Stimulated activated CD4-positive, alpha-beta T cell treated with anti-CD3 and anti-CD28 coated beads, Interleukin-1b, Interleukin-23, amount 100 ng/mL, for 24 hours (primary cell): ENCODE measurements at places on chromosomes 2 and 18.

GRCh38 chr18:29076645-29077044 lies 899.7 kb upstream of the CDH2 start:
- DNase-seq = no peak

DNA sequence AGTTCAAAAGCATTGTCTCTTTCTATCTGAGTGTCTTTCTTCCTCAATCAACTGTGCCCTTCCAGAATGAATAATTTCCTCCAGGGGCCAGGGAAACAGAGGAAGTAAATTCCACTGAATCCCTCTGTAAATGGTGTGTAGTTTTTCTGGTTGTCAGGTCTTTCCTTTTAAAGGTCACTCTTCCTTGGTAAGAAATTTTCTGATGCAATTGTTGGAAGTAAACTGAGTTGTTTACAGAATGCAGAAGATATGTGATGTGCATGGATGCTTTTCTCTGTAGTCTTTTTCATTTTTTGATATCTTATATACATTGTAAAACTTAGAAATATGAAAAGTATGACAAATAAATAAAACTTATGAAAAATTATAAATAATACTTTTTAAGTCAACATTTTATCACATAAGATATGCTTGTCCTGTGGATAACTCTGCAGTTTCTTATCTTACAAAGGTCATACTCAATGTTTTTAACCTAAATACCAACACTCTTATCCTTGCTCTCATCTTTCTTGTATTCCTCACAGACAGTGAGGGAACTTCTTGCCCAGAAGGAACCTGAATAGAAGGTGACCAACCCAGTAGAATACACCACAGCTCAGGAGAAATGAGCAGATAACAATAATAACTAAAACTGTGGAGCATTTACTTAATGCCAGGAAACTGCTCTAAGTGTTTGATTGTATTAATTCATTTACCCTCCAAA lies 234.5 kb downstream of the METTL4 start:
- no peak for DNase-seq

DNA sequence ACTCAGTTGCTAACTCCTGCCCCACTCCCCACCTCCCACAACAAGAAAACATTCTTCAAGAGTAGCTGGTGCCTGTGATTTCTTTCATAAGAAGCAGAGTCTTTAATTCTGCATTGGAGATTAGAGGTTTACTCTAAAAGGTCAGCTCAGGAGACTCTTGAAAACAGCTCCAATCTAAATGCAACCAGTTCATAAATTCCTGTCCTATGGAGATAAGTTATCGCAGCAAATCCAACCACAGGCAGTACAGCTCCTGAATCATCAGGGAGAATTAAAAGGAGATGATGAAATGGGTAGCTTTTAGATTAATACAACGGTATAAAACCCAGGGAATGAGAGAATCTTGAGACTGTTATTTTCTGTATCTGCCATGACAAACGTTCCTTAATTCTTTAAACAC lies 130.7 kb downstream of the SOCS6 start:
- no peak for DNase-seq

DNA sequence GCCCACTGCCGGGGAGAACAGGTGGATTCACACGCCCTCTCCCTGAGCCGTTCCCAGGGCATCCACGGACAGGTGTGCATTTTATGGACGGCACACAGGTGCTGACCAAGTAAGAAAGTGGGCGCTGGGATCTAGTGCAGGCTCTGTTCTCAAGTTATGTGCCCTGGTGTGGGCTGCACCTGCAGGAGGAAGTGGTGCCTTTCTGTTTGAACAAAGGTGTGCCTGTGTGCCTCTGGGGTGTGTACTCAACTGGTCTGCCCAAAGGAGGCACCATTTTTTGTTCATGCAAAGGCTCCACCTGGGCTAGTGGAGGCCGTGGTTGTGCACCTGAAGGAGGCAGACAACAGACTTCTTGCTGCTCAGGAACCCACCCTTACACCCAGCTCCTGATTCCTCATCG lies 88.2 kb upstream of the HK2 start:
- no peak for DNase-seq

DNA sequence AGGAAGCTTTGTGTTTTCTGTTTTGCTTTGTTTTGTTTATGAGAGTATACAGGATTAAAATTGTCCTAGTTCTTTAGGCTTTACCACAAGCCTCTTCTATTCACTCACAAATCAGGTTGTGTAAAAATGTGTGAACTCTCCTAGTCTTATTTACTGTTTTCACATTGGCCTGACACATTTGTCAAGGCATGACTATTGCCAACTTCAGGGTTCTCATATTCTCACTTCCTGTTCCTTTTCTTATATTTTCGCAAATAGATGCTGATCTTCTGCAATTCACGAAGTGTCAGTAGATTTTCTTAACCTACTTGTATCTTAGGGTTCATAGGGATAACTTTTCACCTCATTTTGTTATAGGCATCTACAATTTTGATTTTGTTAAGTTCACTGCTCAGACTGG lies 67.1 kb downstream of the CCDC102B start:
- no peak for DNase-seq

GRCh38 chr2:20129331-20130159 lies 78.1 kb upstream of the LAPTM4A start:
- no peak for DNase-seq

- no peak for DNase-seq
Measured at GRCh38 chr18:39596891-39597290, 2031.3 kb upstream of the CELF4 start.

GRCh38 chr2:74502720-74503505 lies 3.5 kb upstream of the LBX2 start:
- no peak for DNase-seq

- no peak for DNase-seq
Measured at GRCh38 chr2:70607121-70607561, 53.5 kb upstream of the TGFA start.

- no peak for DNase-seq
Measured at GRCh38 chr18:75223687-75224347, 13.2 kb downstream of the TSHZ1 start.

DNA sequence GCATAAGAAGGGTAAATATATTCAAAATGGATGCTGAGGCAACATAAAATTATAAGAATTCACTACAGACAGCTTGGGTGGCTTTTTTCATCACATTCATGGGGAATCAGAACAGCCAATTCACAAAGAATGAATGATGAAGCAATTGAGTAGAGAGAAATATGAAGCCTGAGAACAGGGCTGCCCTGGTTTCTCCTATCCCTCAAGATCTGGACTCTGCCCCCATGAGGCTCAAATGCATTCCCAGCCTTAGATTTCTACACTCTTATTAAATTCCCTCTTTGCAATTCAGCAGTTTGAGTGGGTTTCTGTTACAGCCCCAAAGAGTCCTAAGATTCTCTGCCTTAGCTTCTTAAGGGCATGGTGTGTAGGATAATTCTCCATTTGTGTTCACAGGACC lies 172.5 kb downstream of the MAIP1 start:
- DNase-seq = no peak

- no peak for DNase-seq
Measured at GRCh38 chr2:20563833-20564232, 87.1 kb downstream of the HS1BP3 start.

- DNase-seq = no peak
Measured at GRCh38 chr2:27322301-27322765, 564 bp downstream of the MPV17 start.

- DNase-seq = no peak
Measured at GRCh38 chr18:57353940-57354461, 1.6 kb downstream of the ST8SIA3 start.

- DNase-seq = no peak
Measured at GRCh38 chr2:196131949-196132925, 39.1 kb downstream of the STK17B start.

DNA sequence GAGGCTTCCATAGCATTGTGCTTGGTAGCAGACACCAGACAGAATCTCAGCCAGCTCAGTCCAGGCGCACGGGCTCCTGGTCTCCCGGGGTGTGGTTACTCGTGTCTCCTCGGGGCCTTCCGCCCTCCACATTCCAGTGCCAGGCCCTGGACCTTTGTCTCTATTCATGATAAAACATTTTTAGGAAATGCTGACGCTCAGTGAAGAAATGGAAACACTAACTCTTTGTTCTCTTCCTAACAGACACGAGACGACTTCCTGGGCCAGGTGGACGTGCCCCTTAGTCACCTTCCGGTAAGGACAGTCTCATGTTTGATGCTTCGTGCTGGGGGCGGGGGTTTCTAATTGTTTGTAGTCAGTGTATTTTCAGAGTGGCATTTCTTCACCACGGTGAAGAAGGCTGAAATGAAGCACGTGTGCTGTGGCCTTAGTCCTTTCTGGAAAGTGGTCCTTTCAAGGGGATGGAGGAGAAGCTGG lies 271.8 kb downstream of the NEDD4L start:
- no peak for DNase-seq

DNA sequence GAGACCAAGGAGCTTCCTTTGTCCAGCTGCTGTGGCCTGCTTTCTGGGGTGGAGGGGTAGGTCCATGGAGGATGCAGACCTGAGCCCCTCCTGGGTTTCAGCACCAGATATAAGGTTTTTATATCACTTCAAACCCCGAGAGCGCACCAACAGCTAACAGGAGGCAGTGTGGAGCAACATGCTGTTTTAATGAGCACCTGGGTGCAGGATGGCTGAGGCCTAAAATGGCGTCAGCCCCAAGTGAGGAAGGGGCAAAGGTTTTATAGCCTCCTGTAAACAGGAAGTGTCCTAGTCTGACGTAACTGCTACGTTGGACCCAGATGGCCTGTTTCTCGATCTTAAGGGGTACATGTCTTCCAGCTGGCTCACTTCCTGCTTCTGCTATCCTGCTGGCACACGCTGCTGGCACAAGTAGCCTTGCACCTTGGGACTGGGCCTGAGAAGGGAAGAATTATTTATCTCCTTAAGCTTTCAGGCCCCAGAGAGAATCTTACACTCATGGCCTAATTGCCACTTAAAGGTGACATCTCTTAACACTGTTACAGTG lies 11.4 kb upstream of the REG1B start:
- DNase-seq = no peak

- no peak for DNase-seq
Measured at GRCh38 chr2:160940699-160941098, 219.5 kb upstream of the TANK start.

GRCh38 chr18:41226186-41226585 lies 728.8 kb upstream of the PIK3C3 start:
- DNase-seq = no peak

DNA sequence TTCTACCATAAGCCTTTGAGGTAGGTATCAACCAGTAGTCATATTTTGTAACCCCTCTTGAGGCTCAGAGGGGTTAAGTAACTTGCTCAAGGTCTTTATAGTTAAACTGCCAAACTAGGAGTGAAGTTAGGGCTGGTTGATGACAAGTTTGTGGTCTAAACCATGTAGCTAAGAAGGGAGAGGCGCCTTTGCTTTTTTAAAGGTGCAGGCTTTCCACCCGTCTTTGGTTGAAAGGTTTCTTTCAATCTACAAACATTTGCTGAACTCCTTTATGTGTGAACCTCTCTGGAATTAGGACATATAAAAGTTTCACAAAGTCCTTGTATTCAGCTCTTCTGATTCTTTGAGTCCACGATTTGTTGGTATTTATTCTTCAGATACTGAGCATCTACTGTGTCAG lies 2.4 kb upstream of the MTA3 start:
- no peak for DNase-seq

- DNase-seq = no peak
Measured at GRCh38 chr18:8765783-8766463, 60.6 kb downstream of the MTCL1 start.

DNA sequence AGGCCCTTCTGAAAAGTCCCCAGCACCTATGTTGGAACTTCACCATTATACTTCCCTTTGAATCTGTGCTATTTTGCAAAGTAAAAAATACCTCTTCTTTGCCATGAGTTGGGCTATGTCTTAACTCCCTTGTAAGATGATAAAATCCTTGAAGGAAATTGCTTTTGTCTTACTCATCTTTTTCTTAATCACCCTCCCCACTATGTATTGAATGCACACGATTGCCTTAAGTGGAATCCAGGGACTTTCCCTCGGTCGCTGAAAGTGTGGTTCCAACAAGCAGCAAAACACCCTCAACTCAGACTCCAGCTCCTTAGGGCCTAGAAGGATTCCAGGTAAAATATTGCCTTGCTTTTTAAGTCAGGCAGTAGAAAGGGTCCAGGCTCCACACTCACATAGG lies 173.2 kb upstream of the ARL4C start:
- DNase-seq = no peak

GRCh38 chr2:26764078-26764887 lies at the start of gene SLC35F6:
Gene SLC35F6 (plus strand): TSS chr2:26764284. CDS start chr2:26764350, 66 bp downstream.
- DNase-seq = peak; percentile 70

DNA sequence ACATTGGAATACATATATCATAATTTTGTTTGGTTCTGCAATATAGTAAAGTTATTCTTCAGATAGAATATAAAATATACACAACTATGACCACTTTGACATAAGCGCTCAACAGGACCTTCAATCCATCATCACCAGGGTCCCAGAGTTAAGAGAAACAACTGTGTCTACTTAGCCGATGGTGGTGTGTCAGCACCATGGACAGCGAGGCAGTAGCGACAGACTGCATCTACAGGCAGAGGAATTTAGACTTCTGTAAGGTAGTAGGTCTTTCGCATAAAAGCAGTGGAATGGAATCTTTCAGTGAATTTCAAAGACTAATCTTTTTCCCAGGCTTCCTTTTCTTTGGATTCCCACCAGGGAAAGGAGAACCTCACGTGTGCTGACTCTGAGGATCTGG lies 20.5 kb upstream of the LRPPRC start:
- DNase-seq = peak; percentile 20

GRCh38 chr2:41540272-41540998 lies 507.4 kb upstream of the PKDCC start:
- no peak for DNase-seq

DNA sequence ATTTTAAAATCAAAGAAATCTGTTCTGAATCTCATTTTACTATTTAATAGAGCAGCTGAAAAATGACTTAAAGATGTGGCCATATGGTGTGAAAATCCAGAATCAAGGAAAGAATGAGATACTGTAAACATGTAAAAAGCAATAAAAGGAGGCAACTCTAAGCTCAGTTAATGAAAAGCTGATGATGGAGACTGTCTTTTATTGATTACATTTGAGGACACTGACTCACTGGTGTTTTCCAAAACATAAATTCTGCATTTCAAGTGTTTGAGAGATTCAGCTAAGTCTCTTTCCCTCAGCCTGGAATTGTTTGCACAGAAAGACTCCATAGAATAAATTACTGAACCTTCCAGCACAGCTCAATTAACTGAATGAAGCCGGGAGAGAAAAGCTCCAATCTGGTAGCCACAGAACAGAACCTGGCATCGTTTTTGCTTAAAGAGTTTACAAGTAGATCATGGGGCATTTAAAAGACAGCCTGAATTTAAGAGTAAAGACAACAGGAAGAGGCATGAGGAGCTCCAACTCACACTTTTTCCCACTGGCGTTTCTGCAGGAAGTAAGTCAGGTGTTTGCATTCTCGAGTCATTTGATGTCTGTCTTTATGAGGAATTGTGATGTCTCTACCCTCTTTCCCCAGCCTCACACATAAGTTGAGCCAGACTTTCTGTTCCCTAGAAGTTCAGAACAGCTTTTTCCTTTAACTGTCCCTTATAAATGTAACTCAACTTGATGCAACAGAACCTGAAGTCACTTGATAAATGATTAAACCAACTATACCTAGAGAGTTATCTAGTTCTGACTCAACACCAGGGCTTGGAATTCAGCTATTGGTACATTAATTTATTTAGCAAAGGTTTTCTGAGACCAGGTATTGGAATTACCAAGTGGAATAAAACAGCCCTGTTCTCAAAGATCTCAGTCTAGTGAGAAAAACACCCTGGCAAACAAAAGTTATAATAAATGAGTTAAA lies 53.3 kb downstream of the FTCDNL1 start:
- DNase-seq = no peak
